ENCODE measurements at places on chromosomes 3 and 15.
A peak's percentile ranks its signal among the peaks of the same experiment; 100 is the strongest.

- DNase-seq = no peak
Measured at GRCh38 chr3:108133858-108134554, 43.2 kb upstream of the CD47 start.

GRCh38 chr3:58041826-58042324 lies 33.7 kb downstream of the FLNB start:
- no peak for DNase-seq

DNA sequence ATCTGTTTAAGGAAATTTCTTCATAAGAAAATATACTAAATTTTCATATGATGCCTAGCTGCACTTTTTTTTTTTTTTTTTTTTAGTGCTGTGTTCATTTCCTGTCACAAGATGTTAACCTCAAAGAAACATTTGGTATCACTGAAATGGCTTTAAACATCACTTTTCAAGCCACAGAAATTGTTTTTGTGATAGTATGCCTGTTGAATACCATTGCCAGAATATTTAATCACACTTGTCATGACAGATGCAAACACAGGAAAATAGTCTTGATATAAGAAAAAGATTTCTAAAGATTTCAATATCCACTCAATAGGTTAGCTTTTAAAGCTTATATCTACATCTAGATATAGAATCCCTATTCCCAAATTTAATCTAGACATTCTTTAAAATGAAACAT lies 608.5 kb upstream of the AGTR1 start:
- DNase-seq = no peak

DNA sequence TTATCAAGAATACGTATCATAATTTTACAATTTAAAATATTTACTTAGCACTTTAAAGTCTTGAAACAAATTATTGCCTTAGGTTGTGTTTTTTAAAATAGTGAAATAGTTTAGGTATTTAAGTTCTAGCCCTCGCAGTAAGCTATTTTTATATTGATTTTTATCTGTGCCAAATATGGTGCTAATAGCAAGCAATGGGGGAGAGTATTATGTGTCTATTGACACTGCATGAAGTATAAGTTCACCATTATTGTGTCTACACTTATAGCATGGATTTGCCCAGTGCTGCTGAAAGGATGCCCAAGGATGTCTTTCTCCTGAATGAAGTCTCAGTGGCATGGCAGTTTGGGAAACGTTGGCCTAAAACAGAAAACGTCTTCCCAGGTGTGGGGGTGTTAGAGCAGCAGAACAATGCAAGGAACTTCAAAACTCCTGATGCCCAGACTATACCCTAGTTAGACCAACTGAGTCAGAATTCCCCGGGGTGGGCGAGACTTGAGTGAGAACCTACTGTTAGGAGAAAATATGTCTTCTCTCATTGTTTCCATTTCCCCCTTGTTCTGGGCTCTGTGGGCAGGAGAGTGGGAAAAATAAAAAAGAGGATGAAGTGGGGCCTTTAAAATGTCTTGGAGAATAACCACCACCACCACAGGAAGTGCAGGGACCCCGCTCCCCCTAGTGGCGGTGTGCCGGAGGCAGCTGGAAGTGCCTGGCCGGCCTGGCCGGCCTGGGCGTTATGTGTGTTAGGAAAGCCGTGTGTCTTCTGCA lies 104.2 kb upstream of the SLC7A14 start:
- peak; percentile 40 for DNase-seq

GRCh38 chr15:30954674-30955073 lies 36.8 kb downstream of the MTMR10 start:
- no peak for DNase-seq

DNA sequence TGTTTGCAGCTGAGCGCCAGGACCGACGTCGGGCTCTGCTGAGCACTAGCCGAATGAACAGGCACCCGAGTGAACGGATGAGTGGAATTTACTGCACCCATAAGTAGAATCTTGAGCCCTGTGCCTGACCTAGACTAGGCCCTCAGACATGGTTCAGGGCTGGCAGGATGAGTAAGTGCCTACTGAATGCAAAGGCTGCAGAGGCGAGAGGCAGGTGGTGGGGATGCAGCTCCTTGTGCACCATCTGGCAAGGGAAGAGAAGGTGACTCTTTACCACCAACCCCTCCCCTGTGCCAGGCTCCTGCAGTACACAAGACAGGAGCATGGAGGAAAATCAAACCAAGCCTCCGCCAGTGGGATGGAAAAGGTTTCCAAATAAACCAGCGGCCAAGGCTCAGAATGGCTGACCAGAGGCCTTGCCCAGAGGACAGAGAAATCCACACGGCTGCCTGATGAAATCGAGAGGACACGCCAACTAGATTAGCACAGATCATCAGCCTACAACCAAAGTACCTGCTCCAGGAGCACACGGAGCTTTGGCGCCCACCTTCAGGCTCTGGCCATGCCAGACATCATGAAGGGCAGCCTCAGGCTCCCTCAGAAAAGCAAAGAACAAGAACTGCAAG lies 141.7 kb upstream of the IQSEC1 start:
- DNase-seq = no peak

DNA sequence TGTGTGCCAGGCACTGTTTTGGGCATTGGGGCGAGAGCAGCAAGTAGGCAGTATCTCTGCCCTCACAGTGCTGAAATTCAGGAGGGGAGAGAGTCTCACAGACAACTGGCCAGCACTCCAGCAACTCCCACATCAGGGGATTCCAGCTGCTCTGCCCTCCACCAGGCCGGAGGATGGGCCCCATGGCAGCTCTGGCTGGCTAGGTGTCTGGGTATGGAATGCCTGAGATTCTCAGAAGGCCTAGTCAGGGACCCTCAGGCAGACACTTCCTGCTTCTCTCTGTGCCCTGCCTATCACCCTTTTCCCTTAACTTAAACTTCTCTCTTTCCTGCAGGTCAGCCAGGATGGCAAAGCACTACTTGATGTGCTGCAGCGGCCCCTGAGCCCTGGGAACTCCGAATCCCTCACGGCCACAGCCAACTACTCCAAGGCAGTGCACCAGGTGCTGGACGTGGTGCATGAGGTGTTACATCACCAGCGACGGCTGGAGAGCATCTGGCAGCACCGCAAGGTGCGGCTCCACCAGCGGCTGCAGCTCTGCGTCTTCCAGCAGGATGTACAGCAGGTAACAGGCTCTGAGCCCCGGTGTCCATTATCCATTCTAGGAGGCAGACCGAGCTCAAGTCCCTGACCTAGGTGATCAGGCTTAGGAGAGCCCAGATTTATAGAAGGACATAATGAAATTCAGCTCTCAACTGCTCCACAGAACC lies 342.2 kb upstream of the ROPN1 start:
- no peak for DNase-seq

DNA sequence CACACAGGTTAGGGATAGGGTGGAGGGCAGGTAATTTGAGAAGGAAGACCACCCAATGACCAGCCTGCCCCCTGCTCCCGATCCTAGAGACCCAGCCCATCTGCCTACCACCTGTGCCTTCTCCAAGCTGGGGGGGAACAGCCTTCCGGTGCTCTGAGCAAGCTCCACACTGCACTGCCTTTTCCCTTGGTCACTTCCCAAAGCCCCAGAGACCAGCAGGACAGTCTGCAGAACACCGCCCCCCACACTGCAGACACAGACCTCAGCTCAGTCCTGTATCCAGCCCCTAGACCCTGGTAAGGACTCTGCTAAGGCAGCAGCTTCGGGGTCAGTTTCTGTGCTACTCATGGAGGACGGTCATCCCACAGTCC lies 156.9 kb downstream of the MEGF11 start:
- DNase-seq = no peak

- DNase-seq = peak; percentile 12
Measured at GRCh38 chr3:111072031-111072921, 660 bp downstream of the NECTIN3 start.

DNA sequence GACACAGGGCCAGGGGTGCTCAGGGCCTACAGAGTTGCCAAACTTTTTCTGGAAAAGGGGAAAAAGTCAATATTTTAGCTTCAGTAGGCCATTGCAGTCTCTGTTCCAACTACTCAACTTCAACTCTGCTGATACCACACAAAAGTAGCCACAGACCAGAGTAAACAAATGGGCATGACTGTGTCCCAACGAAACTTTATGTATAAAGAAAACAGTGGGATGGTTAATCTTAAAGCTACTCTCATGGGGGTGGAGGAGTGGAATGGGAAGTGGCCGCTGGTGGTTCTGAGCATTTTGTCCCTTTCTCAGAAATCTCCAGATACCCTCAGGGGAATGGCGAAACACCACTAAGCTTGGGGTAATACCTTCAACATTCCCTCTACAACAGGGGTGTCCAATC lies 69.9 kb downstream of the OSBPL10 start:
- no peak for DNase-seq

DNA sequence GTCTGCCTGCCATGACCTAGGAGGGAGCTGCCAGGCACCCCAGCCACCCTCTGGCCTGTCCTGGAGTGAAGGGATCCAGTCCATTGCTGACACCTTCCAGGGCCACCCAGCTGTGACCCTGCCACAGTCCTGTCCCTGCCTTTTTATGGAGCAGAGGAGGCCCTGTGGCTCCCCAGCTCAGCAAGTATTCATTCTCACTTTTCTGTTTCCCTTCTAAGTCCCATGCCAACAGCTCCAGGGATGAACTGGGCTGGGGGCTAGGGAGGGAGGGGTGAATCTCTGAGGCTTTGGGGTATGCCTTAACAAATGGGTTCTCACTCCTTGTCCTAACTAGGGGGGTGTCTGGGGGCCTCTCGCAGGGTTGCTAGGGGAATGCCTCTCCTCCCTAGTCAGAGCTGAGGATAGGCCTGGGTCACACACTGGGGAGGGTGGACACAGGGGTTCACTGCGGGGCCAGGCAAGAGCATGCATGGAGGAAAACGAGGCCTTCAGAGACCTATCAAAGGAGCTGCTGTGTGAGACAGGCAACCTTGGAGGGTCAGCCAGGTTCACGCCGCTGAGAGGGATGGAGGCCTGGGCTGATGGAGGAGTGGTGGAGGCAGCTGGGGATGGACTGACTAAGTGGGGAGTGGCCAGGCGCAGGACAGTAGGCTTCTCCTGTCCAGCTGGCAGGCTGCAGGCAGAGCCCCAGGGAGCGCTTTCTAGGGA lies 31.8 kb downstream of the EPHB3 start:
- DNase-seq = no peak

DNA sequence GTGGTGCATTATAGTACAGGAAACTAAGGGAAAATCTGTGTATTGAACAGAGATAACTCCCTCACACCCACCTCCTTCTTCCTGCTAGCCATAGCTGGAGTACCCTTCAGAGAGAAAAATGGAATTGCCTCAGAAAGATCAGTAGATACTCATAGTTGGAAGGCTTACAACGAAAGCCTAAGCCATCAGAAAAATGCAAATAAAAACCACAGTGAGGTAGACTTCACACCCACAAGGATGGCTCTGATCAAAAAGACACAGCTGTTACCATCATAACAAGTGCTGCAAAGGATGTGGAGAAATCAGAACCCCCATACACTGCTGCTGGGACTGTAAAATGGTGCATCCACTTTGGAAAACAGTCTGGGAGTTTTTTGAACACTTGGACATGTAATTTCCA lies 7.4 kb upstream of the DLG1 start:
- DNase-seq = no peak

GRCh38 chr15:61205346-61205921 lies 23.7 kb downstream of the RORA start:
- DNase-seq = no peak

- DNase-seq = no peak
Measured at GRCh38 chr3:43632269-43632733, 10.5 kb upstream of the ANO10 start.

- no peak for DNase-seq
Measured at GRCh38 chr3:141442446-141442845, 44.4 kb upstream of the RASA2 start.

DNA sequence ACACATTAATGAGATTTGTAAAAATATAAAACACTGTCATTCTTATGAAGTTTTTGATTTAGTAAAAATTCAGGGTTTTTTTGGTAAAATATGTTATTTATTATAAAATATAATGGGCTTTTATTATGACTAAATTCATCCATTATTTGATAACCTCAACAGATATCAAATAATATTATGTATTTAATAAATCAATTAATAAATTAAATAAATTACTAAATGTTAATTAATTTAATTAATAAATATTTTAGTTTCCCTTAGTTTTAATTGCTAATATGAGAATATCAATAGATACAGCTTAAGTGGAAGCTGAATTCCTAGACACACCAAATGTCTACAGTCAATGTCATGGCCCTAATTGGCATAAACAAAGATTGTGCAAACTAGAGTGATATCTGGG lies 82.3 kb upstream of the DGKG start:
- DNase-seq = no peak

- no peak for DNase-seq
Measured at GRCh38 chr3:165211721-165212120, 15.5 kb upstream of the SLITRK3 start.

DNA sequence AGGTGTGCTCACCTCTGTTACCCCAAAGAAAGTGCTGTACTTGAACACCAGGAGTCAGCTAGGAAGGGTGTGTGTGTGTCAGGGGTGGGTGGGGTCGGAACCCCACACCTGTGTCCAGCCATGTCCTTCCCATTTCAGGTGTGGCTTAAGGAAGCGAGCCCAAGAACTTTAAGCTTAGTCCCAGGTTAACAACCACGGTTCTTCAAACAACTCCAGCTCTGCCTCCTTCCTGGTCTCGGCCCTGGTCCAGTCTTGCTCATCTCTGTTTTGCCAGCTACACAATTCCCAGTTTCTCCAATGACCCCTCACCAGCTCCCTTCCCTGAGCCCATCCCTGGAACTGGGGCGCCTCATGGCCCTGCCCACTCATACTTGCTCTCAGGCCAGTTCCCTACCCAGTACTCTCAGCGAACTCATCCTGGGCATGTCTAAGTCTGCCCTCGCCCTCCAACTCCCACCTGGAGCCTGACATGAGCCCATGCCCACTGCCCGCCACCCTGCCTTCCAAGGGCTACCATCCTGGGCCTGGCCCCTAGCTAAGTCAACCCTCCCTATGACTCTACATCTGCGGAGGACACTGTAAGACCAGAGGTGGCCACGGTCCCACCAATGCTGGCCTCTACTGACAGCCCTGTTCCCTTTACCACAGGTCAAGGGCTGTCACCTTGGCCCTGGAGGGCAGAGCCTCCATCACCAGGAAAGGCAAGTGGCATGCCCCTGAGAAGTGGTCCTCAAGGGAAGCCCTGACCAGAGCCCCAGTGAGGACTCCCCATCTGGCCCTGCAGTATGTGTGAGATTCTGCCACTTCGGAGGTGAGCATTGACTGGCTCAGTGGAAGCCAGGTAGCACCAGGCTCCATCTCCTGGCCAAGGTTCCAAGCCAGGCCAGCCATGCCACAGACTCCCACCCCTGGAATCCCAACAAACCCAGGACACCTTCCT lies 9.2 kb downstream of the POC1A start:
- no peak for DNase-seq
